ENCODE measurements at places on chromosomes 12 and 14.

- H3K4me3 ChIP-seq: no peak overlapping the region
- no peak overlapping the region for H3K27ac ChIP-seq
- peaks cover 46% of the 10 kb centered on the region for H3K4me1 ChIP-seq
- no peaks in the 10 kb centered on the region for H3K36me3 ChIP-seq
These were observed 156.2 kb downstream of the KIF26A start for GRCh38 chr14:104294628-104294982.

DNA sequence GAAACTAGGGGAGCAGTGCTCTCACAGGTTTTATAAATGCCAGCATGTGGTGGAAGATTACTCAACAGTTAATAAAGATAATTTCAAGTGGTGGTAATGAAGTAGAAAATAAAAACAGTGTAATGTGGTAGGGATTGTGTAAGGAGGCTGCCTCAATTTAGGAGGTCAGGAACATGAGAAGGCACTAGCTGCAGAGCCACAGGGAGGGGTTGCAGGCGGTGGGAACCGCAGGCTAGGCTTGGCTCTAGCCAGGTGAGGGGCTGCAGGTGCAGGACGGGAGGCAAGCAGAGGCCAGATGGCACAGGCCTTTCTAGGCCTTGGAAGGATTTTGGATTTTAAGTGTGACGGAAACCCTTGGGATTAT is 768 bp downstream of the METTL25 start:
- peak; percentile 22 for DNase-seq
- peak overlapping the region; percentile 99 for H3K4me3 ChIP-seq
- H3K27me3 ChIP-seq: no peaks in the 10 kb centered on the region
- peaks cover 42% of the 10 kb centered on the region for H3K4me1 ChIP-seq
- H3K27ac ChIP-seq: peak overlapping the region; percentile 12
- H3K36me3 ChIP-seq: peaks cover 36% of the 10 kb centered on the region

DNA sequence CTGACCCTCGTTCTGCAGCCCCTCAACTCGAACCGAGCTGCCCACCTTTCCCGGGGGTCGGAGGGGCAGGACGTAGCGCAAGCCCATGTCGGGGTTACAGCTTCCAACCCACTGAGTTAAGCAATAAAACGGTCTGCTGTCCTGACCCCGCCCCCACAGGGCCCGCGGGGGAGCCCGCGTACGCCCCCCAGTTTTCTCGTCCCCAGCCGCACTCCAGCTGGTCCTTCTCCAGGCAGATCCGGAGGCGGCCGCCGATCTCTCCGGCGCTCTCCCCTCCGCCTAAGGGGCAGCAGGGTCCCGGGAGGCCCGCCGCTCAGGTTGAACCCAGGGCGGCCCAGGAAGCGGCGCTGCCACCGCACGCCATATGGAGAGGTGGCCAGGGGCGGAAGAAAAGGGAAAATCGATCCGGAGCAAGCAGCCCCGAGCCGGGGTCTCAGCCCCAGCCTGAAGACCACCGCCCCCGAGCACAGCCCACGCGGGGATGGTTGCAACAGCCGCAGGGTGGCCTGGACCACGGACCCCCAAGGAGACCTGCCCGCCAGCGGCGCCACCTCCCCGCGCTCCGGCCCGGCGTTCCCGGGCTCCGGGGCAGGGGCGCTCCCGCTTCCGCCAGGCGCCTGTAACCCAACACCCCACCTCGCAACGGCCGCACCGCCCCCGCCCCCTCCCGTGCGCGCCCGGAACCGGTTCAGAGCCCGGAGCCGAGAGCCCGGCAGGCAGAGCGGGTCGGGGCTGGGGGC is 760 bp downstream of the ACTN1 start:
- H3K36me3 ChIP-seq: peaks cover 19% of the 10 kb centered on the region
- peak overlapping the region; percentile 88 for H3K4me3 ChIP-seq
- peaks cover 47% of the 10 kb centered on the region for H3K4me1 ChIP-seq
- no peak overlapping the region for H3K27ac ChIP-seq
- peak; percentile 86 for DNase-seq

GRCh38 chr14:84409435-84409834 is 1120.5 kb upstream of the FLRT2 start:
- no peak overlapping the region for H3K27ac ChIP-seq
- H3K27me3 ChIP-seq: no peaks in the 10 kb centered on the region
- H3K36me3 ChIP-seq: no peaks in the 10 kb centered on the region
- DNase-seq: no peak
- no peak overlapping the region for H3K4me3 ChIP-seq

DNA sequence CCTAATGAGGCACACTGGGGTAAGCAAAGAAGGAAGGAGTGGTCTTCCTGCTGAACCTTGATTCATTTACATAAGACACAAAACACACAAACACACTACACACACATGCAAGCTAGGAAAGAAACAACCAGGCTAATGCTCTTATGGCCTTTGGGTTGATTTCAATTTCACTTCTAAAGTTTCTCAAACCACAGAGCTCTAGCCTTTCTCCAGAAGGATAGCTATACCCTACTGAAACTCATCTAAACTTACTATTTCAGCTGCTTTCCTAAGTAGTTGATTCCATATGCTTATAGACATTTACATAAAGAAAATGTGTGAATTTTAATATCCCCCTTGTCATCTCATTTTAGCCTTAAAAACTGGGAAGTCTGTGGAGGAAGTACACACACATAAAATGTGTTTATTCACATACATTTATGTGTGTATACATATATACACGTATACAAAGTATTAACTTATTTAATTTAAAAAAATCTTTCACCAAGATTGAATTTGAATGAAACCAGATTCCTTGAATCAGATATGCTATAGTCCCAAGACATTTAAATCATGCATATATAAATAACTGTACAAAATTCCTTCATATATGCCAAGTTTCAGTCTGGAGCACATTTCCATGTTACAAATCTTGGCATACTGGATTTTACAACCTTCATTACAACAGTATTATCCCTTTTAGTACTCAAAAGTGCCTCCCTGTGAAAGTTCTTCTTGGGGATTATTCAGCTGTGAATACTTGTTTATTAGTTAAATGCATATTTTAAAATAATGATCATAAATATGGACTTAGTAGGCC is 231.8 kb upstream of the NPAS3 start:
- DNase-seq: no peak
- H3K4me1 ChIP-seq: peaks cover 30% of the 10 kb centered on the region
- peaks cover 3% of the 10 kb centered on the region for H3K27me3 ChIP-seq
- H3K4me3 ChIP-seq: no peak overlapping the region
- H3K27ac ChIP-seq: no peak overlapping the region
- no peaks in the 10 kb centered on the region for H3K36me3 ChIP-seq

GRCh38 chr14:60085085-60085484 is 6.6 kb upstream of the PCNX4 start:
- H3K36me3 ChIP-seq: no peaks in the 10 kb centered on the region
- no peaks in the 10 kb centered on the region for H3K27me3 ChIP-seq
- no peaks in the 10 kb centered on the region for H3K4me1 ChIP-seq
- DNase-seq: no peak
- H3K4me3 ChIP-seq: no peak overlapping the region
- no peak overlapping the region for H3K27ac ChIP-seq

Measured in nephron progenitor cell (in vitro differentiated cells).